ENCODE measurements at places on chromosomes 7 and 10. TPM values are rescaled to one million over a fixed set of nuclear protein-coding genes. Genes with fewer than 3 reads are reported as not detected.

DNA sequence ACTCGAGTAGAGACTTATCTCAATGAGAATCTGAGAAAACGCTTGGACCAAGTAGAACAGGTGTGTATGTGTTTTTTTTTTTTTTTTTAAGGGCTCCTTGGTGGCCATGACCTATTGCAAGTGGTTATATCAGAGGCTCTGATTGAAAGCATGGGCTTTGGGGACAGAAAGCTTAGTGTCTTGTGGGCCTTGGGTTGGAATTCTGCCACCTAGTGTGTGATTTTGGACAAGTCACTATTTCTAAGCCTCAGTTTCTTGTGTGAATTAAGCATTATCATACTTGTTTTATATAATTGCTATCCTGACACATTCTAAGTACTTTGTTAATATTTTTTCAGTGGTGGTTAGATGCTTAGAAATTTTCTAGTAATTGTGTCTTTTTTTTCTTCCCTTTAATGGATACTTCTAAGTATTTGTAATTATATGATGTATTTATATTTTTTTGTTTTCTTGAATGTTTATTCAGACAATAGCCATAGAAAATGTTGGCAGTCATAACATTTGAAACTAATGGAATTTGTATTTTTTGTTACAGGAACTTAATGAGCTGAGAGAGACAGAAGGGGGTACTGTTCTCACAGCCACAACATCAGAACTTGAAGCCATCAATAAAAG lies 33.1 kb downstream of the SMC3 start:
- peak; percentile 49 for DNase-seq

DNA sequence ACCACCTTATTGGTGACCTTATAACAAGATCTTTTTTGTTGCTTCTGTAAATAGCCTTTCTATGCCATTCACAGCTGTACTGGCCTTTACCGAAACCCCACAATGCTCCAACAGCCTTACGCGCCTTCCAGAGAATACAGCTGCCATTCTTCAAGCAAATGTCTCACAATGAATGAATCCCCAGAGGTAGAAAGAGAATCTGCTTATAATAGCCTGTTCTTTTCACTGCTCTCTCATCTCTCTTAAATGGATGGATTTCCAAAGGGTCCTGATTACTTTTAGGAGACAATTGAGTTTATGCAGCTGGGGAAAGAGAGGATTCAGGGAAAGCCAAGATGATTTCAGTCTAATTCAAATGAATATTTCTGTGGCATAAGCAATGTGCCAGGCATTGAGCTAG lies 183.1 kb upstream of the PDE1C start:
- DNase-seq = no peak

- DNase-seq = no peak
Measured at GRCh38 chr7:1810961-1811849, 141.1 kb downstream of the ELFN1 start.

DNA sequence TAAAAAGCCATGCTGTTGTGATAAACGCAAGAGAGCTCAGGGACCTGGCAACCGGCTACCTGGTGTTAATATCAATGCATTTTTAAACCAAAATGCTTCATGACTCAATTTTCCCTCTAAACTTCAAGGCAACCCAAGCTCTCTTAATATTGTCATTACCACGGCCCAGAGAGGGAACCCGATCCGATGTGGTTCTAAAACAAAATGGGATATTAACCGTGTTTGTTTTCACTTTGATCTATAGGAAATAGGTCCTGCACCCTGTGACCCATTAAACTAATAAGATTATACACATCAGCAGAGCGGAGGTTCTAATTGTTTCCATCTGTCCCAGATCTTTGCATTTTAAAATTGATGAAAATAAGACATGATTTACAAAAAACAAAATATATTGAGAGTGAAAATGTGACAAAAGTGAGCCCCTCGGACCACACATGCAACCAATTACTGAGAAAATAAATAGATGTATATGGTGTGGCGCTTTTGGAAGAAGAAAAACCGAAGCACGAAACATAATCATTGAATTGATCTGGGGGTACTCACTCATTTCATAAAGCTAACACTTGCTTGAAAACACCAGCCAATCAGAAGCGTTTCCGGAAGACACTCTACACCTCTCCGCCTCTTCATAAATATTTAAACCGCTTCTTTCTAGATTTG lies 290.3 kb upstream of the NFE2L3 start:
- DNase-seq = no peak

DNA sequence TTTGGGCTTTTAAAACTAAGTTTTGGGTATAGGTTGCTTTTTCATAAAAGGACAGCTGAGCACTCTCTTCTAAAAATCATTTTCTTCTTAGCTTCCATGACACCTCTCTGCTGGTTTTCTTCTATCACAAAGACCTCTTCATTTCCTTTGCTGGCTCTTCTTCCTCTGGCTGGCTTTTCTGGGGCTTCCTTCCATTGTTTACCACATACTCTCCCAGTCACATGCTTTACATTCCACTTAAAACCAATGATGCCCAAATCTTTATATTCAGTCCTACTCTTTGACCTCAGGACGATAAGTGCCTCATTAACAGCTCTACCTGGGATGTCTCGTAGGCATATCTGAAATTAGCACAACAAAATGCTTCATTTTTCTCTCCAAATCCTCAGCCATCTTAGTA lies 26.8 kb downstream of the FAM133B start:
- no peak for DNase-seq

DNA sequence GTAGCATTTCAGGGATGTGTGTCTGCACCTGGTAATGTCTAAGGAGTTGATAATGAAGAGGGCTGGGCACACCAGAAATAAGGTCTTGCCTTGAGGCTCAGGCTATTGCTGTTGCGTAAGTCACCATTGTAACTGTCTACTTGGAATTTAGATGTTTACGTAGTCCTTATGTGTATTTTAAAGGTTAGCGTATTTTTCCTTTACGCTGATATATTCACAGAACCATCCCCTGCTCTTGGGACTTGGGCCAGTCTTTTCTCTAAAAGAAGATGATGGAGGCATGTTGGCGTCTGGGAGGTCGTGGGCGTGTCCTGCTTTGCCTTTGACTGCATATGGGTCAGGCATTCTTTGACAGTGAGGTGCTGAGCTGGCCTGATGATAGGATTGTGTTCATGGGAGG lies 14.7 kb downstream of the WDR37 start:
- DNase-seq = no peak

- DNase-seq = no peak
Measured at GRCh38 chr10:112790030-112790429, 160.0 kb upstream of the TCF7L2 start.

- no peak for DNase-seq
Measured at GRCh38 chr10:98628206-98628605, 181.5 kb upstream of the HPS1 start.

- no peak for DNase-seq
Measured at GRCh38 chr10:133165556-133166503, 5.8 kb downstream of the KNDC1 start.

GRCh38 chr7:102094316-102094650 lies 192.4 kb upstream of the SH2B2 start:
- DNase-seq = no peak

GRCh38 chr7:44235582-44236332 lies 35.0 kb downstream of the YKT6 start:
- DNase-seq = no peak

- no peak for DNase-seq
Measured at GRCh38 chr7:111578754-111579153, 16.5 kb upstream of the IMMP2L start.

NPC1L1 gene
- 0.12 TPM for total RNA-seq

SLC26A3 gene
- total RNA-seq = not detected

GFRA1 gene
- not detected for total RNA-seq

DNA2 gene
- 40.3 TPM for total RNA-seq

IRF5 gene
- total RNA-seq = 23.1 TPM

Measured in activated T-cell treated with anti-CD3 and anti-CD28 coated beads, Interleukin-2, amount 50 U/mL, for 72 hours (primary cell).